Activated CD8-positive, alpha-beta memory T cell treated with anti-CD3 and anti-CD28 coated beads for 1 hour (primary cell): ENCODE measurements at places on chromosomes 16 and 17.

DNA sequence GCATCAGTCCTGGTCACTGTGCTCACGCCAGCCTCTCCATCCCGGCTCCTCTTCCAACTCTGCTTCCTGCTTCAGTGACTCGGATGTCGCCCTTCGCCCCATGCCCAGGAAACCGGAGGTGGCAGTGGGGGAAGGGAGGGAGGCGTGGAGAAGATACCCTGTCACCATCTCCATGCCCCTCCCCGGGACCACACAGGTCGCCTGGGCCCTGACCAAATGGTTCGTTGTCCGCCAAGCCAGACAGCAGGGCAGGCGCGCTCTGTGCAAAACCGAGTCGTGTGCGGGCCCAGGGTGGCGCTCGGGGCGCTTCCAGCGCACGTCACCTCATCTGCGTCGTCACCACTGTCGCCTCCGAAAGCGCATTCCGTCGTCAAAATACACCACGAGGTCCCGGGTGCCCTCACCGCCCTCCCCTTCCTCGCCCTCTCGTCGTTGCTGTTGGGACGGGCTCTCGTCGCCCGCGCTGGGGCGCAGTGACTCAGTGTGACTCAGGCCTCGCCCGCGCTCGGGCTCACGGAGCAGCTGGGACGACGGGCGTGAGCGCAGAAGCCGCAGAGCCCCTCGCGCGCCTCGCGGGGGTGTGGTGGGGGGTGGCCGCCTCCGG, 39.2 kb downstream of the ZNF778 start:
- peak; percentile 67 for DNase-seq

DNA sequence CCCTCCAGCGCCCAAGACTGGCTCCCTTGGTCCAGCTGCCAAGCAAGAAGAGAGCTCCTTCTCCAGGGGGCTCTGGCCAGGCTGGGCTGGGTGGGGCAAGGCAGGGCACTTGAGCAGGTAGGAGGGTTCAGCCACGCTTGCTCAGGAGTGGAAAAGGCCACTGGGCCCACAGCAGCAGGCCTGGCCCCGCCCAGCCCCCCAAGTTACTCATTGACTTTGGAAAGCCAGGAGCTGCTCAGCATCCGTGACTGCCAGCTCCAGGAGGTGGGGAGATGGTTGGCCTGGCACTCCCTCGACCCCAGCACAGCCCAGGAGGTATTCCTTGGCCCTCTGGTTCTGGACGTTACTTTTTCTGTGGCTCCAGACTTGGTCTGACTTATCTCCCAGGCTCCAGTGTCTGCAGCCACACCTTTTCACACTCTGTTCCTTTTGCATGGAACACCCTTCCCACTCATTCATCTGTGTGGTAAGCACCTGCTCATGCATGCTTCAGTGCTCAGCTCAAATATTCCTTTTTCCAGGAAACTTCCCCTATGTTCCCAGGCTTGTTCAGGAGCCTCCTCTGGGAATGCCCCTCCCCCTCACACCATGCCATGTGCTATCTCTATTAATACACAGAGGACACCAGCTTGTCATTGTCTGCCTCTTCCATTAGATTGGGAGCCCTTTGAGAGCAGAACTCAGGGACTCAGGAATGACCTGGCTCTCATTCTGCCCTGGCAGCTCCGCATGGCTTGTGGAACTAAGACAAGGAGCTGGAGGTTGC, at the start of gene CDH16:
CDH16 (minus strand) TSS at position 83 of the 766 bp plus-strand sequence. CDS start 820 bp downstream, outside the sequence.
- no peak for DNase-seq

DNA sequence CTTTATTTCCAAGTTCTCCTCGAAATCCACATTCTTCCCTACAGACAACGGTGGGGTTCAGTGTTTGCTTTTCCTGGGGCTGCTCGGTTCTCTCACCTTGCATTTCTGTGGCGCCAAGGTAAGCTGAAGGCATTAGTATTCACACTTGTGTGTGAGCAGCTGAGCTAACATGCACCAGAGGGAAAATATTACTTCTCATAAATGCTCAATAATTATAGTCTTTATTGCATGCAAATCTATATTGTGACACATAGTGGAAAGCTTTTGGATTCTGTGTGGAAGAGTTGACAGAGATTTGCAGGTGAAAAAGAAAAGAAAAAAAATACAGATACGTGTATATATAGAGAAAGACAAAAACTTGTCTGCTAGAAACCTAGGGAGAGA, 411.8 kb downstream of the MAF start:
- no peak for DNase-seq

DNA sequence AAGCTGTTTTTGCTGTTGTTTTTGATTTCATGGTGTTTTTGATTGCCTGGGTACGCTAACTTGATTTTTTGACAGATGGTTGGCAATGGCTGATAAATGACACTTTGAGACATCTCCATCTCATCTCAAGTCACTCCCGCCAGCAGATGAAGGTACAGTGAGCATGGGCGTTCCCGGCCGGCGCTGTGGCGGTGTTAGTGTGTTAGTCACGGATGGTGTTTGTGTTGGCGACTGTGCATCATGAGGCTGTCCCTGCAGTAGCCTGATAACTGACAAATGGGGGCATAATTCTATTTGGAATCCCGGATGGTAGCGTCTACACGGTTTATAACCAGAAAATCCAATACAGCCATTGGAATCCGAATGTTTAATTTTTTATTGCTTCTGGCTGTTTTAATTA, 81.6 kb upstream of the ZNF750 start:
- DNase-seq, result no peak

- no peak for DNase-seq
Measured at GRCh38 chr16:31875928-31876547, 2.4 kb downstream of the ZNF267 start.

DNA sequence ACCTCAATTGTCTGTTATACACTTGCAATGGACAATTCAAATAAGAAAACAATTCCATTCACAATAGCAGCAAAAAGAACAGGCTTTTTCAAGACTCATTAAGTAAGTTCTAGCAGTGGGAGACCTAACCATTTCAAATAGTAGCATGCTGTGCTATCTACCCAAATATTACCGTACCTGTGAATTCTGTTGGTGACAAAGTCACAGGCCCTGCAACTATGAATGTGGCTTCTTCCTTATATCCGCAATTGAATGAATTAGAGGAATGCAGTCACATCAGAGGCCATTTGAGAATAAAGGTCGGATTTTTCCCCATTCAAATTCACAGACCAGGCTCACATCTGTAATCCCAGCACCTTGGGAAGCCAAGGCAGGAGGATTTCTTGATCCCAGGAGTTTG, 800 bp upstream of the NME4 start:
- no peak for DNase-seq

- DNase-seq, result no peak
Measured at GRCh38 chr17:57342963-57343589, 86.8 kb downstream of the MSI2 start.

DNA sequence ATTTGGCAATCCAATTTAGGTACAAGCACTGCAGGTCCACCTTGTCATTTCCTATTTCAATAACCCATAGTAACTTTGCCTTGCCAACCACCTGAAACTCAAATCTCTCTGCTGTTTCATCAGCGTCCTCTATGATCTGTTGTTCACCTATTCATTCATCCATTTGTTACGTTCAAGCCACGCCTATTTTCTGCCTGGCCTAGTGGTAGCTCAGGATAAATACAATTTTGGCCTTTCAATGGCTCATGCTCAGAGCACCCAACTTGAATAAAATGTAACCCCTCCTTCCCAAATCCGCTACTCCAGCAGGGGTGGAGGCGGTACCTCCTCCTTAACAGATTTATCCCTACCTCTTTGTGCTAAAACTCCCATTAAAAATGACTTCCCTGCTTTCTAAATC, 3.6 kb upstream of the FBXO47 start:
- DNase-seq, result no peak

DNA sequence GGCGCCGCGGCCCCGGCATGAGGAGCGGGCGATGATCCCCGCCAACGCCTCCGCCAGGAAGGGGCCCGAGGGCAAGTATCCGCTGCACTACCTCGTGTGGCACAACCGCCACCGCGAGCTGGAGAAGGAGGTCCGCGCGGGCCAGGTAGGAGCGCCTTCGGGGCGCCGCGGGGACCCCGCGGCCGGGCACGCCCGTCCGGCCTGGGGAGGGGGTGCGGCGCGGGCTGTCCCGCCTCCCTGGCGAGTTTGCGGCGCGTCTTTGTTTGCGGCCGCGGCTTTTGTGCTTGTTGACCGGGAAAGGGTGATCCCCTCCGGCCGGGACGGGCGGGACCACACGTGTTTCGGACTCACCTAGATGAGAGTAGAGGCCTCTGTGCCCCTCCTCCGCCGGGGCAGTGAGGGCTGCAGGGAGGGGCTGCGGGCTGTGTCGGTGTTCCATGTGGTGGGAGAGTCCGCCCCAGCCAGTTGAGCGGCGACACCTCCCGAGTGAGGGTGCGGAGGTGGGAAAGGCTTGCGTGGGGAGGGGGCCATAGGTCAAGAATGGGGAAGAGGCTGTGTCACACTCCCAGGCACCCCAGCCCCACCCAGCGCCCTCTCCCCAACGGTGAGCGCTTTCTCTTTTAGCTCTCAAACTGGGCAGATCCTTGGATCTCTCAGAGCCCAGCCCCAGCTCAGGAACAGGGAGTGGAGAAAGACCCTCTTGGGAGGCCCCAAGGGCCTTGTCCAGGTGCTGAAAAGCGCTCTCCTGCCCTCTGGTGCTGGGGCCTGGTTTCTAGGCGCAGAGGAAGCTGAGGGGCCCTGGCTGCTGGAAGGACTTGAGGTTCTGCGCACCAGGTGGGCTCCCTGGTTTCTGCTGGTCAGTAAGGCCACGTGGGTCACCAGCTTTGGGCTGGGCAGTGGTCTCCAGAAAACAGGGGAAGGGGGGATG, 923 bp downstream of the ANKRD13B start:
- DNase-seq, result no peak

DNA sequence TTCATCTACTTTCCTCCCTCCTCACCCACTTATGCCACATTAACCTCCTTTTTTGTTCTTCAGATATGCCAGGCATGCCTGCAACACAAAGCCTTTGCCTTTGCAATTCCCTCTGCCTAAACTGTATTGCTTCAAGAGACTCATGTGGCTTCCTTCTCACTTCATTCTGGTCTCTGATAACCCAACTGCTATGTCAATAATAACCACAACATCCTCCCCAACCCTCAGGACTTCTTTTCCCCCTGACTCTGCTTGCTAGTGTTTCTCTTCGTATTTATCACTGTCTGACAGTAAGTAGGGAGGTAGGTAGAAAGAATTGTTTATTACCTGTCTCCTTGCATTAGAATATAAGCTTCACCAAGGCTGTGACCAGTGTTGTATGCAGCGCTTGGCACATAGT, 22.4 kb downstream of the RBL2 start:
- DNase-seq, result peak; percentile 12

- no peak for DNase-seq
Measured at GRCh38 chr17:4167786-4168185, 24.8 kb downstream of the CYB5D2 start.

DNA sequence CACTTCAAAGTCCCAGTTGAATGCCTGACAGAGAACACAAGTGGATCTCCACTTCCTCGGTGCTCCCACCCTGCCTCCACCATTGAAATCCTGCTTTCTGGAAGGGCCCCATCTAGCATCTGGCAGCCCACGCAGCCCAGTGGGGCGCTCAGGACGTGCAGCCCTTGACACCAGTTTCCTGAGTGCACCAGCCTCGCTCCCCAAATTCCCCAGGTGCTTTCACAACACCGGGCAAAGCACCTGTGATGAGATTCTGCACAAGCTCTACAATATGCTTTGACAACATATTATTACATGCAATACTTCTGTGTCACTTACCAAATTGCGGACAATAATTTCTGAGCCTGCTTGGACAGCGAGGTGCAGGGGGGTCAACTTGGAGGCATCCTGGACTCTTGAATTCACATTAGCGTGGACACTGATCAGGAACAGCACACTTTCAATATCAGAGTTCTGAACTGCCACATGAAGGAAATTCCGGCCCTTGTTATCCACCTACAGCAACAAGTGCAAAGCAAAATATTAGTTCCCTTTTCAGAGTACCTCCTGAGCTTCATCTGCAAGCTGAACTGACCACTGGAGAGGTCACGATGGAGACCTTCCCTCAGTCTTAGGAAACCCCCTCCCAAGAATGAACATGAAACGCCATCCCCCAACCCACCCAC, 33.9 kb downstream of the CYB5D2 start:
- DNase-seq, result no peak

DNA sequence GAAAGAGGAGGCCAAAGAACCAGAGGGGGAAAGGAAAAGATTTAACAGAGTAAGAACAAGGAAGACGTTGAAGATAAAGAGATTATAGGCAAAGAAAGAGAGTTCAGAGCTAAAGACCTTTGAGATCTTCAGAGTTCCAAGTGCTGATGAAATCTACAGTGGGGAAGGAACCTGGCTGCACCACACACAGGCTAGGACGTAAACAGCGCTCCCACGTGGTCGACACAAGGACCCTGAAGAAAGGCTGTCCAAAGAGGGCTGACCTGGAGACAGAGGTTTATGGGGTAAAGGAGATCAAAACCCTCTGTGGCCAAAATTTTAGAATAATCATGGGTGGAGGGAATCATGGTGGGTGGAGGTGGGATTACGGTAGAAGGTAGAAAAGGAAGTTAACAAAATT, 121.6 kb downstream of the PMP22 start:
- DNase-seq, result no peak

DNA sequence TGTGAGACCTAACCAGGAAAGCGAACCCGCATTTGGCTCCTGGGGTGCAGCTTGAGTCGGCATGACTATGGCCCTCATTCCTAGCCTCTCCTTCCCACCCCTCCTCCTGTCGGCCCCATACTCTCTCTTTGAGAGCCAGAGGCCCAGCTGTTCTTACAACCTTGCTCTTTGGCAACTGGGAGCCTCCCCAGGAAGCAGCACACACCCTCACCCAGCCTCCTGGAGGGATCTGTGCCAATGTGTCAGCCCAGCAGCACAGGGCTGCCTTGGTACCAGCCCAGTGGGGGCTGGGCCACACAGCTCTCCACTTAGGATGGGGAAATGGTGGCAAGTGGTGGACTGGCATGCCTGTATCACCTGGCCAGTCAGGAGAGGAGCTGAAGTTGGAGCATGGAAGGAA, 70.3 kb upstream of the LGALS9 start:
- DNase-seq, result no peak

DNA sequence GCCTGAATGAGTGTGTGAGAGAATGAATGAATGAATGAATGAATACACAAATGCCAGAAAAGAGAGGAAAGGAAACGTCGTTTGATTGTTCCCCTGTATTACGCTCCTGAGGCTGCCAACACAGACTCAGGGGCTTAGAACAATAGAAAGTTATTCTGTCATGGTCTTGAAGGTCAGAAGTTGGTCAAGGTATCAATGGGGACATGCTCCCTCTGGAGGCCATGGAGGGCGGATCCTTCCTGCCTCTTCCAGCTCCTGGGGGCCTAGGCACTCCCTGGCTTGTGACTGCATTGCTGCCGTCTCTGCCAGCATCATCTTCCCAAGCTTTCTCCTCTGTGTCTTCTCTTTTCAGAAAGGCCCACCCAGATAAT, 1.5 kb upstream of the SLC38A8 start:
- no peak for DNase-seq

- no peak for DNase-seq
Measured at GRCh38 chr16:69108064-69108904, 2.8 kb downstream of the HAS3 start.
